ENCODE measurements at places on chromosomes 3 and 15. TPM values are rescaled to one million over a fixed set of nuclear protein-coding genes. Genes with fewer than 3 reads are reported as not detected.

TXNRD3 gene
- total RNA-seq = 16.4 TPM

- DNase-seq = no peak
These were observed 53.4 kb downstream of the NUDT16 start for GRCh38 chr3:131435000-131435399.

RBPMS2 gene
- total RNA-seq = 1.9 TPM

DNA sequence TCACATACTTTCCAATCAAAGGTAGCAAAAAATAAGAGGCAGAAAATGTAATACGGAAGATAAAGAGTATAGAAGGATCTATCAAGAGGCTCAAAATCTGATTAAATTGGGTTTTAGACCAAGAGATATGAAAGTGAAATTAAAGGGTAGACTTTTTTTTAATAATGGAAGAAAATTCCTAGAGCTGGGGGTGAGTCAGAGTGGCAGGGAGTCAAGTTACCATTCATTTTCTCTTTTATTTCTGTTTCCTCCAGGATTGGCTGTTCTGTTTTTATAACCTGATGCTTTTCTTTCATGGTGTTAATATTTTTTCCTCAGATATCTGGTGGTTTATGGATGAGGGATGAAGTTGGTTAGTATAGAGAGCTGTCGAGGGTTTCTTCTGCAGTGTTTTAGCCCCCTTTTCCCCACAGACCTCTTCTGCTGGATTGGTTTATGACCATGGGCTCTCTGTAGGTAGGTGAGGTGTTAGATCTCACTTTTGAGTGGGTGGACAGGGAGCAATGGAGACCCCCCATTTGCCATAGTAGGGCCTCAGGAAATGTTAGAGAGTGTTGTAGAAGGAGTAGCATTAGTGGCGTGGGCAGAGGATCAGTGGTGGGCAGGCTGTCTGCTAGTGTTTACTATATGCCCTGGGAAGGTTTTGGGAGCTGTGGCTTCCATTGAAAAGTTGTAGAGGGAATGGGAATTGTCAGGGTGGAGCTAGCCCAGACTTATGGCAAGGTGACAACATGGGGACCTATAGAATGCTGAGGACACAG, 201.6 kb upstream of the GOLGA6L4 start:
- no peak for DNase-seq

Data from breast epithelium (tissue), 4 donors.